ENCODE measurements at places on chromosomes 12 and 14.

DNA sequence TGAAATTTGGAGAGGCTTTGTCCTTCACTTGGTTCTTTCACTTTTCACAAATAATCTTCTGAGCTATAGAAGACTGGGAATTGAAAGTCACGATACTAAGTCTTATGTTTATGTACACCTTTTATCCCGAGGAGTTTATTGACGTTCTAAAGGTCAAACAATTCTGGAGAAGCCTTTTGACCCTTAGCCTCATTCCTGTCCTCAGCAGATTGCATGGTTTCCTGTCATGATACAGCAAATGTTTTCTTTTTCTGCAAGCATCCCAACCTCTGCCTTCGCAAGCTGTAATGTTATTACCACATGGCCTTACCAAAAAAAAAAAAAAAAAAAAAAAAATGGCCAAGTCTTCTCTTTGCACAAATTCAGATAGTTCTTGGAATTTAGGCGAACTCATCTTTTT lies 411.7 kb upstream of the FLRT2 start:
- DNase-seq: no peak

DNA sequence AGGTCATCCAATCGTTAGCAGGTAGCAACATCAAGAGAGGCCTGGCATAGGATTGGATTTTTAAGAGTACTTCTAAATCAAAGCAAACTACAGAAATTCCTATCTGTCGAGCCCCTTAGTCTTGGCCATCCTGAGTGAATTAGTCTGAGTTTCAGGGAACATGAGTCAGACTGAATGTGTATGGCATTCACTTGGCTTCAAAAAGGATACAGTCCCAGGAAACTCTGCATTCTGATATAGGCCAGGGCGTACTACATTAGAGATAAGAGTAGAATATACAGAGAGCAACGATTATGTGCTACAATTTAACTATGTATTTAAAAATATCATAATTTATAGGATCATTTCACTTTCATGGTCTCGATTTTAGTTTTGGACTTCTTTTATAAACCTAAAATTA lies 242.2 kb downstream of the SOX5 start:
- DNase-seq: no peak

GRCh38 chr12:38456537-38457120 lies 140.1 kb downstream of the ALG10B start:
- DNase-seq: no peak

- no peak for DNase-seq
These were observed 138.8 kb upstream of the MAP1LC3B2 start for GRCh38 chr12:116420227-116420880.

DNA sequence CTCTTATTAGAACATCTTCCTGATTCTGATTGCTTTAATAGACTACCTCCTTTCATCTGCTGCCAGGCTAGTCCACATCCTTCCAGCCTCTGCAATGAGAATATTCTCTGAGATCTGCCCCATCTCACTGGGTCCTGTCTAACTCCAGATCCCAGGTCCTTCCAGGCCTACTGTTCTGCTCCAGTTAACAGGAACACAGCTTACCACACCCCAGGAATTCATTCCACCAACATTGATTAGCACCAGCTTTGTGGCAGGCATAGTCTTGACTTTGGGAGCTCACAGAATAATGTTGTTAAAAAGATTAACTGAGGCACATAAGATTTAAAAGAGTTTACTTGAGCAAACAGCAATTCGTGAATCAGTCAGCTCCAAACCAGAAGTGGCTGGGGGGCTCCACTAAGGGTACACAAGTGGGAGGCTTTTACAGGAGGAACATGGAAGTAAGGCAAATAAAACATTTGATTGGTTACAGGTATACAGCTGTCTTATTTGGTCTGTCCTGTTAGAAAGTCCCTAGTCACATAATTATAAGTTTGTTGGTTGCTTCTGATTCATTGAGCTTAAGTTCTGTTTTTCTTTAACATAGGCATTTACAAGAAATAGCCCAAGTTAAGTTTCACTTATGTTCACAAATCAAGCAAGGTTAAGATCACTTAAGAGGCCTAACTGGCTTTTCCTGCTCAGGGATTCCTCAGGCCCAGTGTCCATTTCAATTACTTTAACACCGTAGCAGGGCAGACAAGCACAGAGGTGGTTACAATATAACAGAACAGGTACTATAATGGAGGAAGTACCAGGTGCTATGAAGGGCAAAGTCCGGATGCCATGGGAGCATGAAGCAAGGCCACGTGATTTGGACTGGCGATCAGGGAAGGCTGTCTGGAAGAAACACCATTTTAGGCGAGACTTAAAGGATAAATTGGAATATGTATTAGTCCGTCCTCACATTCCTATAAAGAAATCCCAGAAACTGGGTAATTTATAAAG lies 12.2 kb upstream of the MYH7 start:
- no peak for DNase-seq

- DNase-seq: no peak
These were observed 91.6 kb downstream of the TPH2 start for GRCh38 chr12:72030277-72030676.

DNA sequence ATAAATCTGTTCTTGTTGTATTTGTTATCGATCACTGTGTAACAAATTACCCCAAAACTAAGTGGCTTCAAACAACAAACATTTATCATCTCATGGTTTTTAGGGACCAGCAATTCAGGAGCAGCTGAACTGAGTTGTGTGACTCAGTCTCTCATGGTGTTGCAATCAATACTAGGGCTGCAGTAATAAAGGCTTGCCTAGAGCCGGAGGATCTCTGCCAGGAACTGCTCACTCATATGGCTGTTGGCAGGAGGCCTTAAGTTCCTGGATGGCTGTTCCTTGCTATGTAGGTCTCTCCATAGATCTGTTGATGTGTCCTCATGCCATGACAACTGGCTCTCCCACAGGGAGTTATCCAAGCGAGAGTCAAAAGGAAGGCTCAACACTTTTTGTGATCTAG lies 3.8 kb upstream of the PSMC6 start:
- peak; percentile 96 for DNase-seq

GRCh38 chr14:102589761-102590290 lies 2.6 kb upstream of the RCOR1 start:
- no peak for DNase-seq

GRCh38 chr12:2834581-2835491 lies at the start of gene NRIP2:
TSS of gene NRIP2 (minus strand) at chr12:2835035. CDS start at chr12:2834983, 52 bp downstream.
- DNase-seq: peak; percentile 35

DNA sequence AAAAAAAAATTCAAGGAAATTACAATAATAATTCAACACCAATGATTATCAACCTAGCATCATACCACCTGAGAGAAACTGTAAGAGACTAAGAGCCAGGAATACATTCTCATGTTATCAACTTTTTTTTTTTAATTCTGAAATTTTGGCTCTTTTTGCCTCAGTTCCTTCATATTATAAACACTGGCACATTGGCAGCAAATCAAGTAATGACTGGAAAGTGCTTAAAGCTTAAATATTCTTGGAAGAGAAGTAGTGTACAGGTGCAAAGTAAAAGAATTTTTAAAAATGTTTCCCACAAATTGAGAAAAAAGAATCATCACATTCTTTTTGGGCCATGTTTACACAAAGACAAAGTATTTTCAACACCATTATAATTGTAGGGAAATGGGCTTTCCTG lies 296.9 kb upstream of the SOX5 start:
- DNase-seq: no peak

GRCh38 chr14:29037411-29037810 lies 270.8 kb downstream of the FOXG1 start:
- peak; percentile 12 for DNase-seq

DNA sequence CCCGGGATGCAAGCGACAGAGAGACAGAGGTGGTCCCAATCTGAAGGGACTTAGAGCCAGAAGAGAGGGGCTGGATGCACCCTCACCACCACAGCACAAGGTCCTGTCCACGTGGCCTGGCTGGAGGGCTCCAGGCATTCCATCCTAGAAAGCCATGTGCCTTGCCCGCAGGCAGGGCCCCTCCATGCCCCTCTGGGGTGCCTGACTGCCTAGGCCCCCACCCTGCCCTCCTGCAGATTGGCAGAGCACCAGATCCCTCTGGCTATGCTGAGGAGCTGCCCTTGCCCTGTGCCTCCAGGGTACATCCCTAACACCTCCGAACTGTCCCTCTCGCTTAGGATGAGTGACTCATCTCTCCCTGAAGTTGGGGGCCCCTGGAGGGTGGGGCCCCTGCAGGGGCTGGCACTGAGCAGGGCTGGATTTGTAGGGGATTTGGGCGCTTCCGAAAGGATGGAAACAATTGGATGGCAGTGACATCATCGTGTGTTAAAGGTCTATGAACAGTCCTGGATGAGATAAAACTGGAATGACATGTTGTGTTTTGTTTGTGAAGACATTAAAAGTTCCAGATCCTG lies 50.9 kb downstream of the CHGA start:
- no peak for DNase-seq

DNA sequence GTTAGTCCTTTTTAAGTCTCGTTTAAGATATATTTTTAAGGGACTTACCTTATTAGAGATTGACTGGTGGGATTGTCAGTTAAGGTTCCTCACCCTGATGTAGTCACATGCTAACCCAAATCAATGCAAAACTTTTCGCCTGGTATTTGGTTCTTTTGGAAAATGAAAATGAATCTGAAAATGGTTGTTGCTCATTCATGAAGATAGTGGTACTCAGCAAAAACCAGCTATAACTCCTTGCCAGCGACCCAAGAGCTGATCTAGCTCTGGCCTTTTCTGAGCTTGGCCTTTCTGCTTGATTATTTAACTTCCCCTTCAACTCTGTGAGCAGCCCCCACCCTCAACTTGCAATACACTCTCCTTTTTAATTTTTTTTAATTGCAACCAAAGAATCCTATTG lies 85.0 kb upstream of the GTF2A1 start:
- DNase-seq: no peak

DNA sequence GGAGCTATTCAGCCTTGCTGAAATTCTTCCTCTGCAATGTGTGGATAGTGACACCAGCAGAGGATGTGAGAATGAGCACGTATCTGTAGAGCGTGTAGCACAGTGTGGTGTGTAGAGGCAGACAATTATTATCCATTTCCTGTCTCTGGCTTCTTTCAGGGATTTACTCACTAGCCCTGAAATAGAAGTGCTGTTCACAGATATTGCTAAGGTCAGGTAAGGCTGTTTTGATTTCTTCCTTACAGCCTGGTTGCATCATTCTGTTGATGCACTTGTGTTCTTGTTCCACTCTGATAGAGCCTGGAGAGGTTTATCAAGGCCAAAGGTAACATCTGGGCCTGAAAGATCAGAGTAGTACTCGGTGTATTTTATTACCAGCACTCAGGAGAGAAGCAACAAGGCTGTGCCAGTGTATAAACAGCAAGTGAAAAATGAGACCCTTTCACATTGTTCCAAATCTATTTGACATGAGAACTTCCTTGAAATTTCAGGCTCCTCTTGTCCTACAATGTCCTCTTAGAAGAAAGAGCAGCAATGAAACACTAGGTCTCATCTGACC lies 16.7 kb downstream of the ARG2 start:
- peak; percentile 69 for DNase-seq

DNA sequence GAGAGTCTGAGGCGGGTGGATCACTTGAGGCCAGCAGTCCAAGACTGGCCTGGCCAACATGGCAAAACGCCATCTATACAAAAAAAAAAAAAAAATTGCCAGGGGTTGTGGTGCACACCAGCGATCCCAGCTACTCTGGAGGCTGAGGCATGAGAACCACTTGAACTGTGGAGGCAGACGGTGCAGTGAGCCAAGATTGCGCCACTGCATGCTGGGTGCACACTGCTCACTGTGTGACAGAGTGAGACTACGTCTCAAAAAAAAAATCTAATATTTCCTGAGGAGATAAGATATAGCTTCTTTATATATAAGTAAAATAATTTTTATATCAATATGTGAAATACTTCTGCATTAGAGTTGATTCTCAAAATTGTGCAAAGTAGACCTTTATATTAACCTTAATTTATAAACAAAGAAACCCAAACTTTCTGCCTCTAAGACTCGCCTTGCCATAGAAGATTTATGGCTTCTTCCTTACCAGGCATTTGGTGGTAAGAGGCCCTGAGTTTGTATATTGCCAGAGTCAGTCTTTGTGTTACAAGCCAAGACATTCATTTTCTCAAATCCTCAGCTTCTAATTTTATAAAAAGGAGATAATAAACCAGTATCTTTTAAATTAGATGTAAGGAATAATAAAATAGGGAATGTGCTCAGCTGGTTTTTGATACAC lies 1226.7 kb downstream of the FLRT2 start:
- DNase-seq: no peak

GRCh38 chr14:32190673-32191072 lies 11.2 kb upstream of the RNU6-7 start:
- peak; percentile 39 for DNase-seq

GRCh38 chr14:104224506-104225277 lies 86.3 kb downstream of the KIF26A start:
- DNase-seq: no peak

DNA sequence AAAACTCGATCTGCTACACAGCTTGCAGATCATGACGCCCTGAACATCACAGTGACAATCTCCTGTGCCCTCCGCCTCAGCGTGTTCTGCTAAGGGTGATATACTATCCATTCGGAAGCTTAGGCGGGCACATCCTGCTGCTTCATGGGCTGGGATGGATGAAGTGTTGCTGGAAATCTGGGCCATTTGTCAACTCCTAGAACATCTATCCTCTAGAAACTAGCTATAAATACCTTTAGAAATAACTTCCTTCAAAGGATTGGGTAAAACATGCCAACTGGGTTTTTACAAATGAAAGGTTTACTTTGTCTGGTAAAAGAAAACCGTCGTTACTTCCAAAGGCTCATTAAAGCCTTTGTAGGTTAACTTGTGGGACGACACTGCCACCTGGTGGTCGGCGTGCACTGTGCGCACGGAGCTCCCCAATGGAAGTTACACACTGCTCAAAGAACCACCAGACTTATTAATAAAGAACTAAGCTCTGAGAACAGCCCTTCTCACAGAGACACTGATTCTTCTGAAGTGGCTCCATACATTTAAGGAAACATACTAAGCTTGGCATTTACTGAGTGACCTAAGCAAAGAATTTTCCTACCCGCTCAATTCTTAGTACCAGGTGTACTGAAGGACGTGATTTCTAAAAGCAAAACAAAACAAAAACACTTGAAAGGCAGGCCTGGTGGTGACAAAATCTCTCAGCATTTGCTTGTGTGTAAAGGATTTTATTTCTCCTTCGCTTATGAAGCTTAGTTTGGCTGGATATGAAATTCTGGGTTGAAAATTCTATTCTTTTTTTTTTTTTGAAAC lies 21.6 kb upstream of the CACNA2D4 start:
- DNase-seq: peak; percentile 75

DNA sequence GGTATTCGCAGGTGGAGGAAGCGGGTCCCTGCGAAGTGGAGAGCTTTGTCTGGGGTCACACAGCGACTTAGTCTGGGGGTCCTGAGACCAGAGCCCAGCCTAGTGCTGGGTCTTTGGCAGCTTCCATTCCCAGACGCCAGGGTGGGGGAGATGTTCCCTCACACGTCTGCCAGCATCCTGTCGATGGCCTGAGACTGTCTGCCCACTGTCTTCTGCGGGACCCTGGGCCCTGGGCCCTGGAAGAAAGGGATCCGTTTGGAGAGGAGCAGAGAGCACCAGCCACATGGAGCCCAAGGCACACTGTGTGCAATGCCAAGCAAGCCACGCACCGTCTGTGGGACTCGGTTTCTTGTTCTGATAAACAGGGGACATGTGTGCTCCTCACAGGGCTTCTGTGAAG lies 197.2 kb downstream of the KIF26A start:
- no peak for DNase-seq

- DNase-seq: no peak
These were observed 383.1 kb downstream of the TMEM132D start for GRCh38 chr12:129520739-129521138.

Data from AG10803 (cell line).